Right lung (tissue), 10 donors: ENCODE measurements at places on chromosomes 4 and X. TPM values are rescaled to one million over a fixed set of nuclear protein-coding genes. Genes with fewer than 3 reads are reported as not detected.

Gene MAGEA11
- polyA plus RNA-seq, result not detected

Gene PRR32
- not detected for polyA plus RNA-seq

Gene GPRIN3
- 2.0 TPM for polyA plus RNA-seq

Gene F8A2
- not detected for polyA plus RNA-seq

Gene PAGE3
- not detected for polyA plus RNA-seq

Gene ARX
- 0.24 TPM for polyA plus RNA-seq

Gene FGB
- not detected for polyA plus RNA-seq

DNA sequence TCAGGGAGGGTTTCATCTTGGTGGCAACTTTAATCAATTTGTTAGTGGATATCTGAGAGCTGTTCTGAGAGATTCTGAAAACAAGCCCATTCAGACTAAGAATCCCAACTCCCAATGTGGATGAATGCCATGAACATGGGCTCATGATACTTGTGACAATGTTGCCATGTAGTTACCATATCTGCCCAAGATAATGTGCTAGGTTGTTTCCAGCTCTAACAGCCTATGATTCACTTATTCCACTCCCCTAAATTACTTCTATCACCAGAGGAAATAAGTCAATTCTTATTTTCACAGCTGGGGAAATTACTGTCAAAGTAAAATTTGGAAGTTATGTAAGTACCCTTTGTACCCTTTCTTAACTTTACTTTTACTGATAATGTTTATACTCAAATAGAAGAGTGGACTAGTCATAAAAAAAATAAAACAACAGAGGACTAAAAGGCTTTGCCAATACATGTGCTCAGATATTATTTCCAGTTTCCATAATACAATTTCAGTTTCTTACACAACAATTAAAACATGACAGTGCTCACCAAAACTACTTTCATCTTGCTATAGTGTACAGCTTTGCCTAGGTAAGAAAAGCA is 1101.7 kb upstream of the INTU start:
- DNase-seq, result no peak

- DNase-seq, result no peak
Observed at GRCh38 chr4:129543299-129543698, 447.3 kb downstream of the C4orf33 start.

DNA sequence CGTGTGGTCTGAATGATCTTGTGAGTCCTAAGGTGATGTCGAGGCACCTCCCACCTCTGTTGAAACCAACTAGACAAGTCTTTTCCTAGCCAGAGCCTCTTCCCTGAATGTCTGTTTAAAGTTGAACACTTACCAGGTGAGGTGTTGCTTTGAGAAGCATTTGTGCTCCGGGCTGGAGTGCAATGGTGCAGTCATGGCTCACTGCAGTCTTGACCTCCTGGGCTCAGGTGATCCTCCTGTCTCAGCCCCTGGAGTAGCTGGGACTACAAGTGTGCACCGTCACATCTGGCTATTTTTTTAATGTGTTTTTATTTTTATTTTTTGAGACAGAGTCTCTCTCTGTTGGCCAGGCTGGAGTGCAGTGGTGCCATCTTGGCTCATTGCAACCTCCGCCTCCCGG is 18.1 kb downstream of the RNF4 start:
- no peak for DNase-seq

DNA sequence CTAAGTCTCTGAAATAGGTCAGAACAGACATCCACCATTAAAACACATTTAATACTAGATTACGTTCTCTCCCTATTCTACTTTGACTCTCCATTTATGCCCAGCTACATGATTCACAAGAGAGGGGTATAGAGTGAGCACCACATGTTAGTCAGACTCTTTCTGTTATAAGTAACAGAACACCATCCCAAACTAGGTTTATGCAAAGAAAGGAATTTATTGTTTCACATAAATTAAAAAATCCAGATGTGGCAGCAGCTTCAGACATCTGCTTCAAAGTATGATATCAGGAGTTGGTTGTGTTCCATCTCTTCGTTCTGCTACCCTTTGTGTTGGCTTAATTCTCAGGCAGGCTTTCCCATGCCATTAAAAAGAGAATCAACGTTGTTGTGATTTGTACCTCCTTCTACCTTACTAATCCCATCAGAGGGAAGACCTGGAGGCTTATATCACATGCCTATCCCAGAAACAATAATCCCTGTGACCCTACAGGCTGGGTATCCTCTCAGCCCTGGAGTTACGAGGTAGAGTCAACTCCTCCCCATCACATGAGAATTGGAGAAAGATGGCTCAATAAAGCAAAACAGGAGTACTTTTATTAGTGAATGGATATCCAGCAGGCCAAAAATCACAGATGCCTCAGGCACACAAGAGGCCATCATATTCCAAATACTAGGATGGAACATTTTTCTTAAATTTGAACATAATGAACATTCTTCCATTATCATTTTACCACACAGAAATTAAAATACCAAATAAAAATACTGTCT is 163.2 kb downstream of the SLC7A11 start:
- DNase-seq, result no peak

- DNase-seq, result no peak
Observed at GRCh38 chrX:40971736-40972135, 113.5 kb upstream of the USP9X start.

- no peak for DNase-seq
Observed at GRCh38 chr4:142824368-142824767, 21.7 kb downstream of the INPP4B start.

- peak; percentile 87 for DNase-seq
Observed at GRCh38 chr4:127103681-127104115, 529.1 kb upstream of the INTU start.

DNA sequence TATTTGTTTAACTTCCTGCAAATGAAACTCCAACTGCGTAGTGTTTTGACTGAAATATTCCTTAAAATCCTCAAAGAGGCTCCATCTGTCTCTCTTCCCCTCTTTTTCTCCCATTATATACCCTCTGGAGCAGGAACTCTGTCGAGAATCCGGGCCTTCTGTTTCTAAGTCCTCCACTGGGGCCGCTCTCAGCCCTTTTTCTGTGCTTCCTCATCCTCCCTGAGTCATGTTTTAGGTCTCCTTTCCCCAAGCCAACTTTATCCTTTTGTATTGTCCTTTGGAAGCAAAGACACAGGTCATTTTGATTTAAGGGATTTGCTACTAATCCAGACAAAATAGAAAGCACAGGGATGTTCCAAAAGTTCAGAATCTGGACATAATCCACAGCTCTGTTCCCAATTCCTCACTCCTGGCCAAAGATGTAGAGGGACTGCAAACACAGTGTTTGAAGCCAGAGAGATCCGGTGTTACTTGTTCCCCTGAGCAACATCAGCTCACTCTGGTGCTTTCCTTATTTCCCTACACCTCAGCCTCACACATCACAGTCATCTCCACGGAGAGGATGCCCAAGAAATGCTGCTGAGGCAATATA is 131.0 kb upstream of the KLF3 start:
- DNase-seq, result no peak

DNA sequence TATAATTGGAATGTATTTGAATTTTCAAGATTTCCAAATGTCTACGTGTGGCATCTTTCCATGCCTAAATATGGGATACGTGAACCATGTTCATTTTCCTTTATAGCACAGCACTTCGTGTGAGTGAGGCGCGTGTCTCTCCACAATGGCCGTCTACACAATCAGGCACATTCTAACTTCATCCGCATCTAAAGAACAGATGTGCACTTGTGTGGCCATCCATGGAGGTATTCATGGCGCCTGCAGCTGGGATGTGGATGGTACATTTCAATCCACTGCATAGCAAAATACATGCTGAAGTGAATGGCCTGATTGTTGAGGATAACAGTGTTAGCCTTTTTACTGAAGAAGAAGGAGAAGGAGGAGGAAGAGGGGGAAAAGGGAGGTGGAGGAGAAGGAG is 34.5 kb upstream of the TRIM2 start:
- no peak for DNase-seq

DNA sequence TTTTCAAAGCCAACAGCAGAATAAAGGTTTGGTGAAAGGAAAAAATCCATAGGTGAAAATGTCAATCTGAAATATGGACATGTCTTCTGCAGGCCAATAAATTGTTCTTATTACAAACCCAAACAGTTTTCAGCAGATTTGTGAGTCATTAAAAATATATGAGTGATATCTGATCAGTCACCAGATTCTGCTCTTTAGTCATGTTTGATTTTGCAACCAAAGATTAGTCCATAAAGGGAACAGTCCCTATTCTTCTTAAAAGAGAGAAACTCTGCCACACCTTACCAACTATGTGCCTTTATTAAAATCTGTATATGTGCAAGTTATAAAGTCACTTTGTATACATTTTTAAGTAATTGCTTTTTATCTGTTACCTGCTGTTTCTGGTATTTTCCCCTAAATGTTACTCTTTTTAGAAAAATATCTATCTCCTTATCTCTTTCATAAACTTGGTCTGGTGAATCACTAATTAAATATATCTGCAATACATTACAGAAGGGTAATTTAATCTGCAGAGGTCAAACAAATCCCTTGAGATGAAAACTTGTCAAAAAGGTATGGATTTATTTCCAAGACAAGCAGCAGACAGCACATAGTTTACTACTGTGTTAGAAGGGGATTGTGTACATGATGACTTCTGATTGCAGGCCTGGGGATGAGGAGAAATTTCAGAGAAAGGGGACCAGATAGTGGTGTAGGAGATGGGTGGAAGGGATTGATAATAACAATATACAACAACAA is 322.9 kb upstream of the NWD2 start:
- DNase-seq, result no peak

- DNase-seq, result no peak
Observed at GRCh38 chrX:153408221-153408721, 3.0 kb upstream of the ZFP92 start.

GRCh38 chr4:36065274-36065871 is 178.9 kb downstream of the ARAP2 start:
- no peak for DNase-seq

- DNase-seq, result no peak
Observed at GRCh38 chr4:150211799-150212445, 133.7 kb downstream of the DCLK2 start.
